CD14-positive monocyte (primary cell): ENCODE measurements at places on chromosomes 16 and 17.

DNA sequence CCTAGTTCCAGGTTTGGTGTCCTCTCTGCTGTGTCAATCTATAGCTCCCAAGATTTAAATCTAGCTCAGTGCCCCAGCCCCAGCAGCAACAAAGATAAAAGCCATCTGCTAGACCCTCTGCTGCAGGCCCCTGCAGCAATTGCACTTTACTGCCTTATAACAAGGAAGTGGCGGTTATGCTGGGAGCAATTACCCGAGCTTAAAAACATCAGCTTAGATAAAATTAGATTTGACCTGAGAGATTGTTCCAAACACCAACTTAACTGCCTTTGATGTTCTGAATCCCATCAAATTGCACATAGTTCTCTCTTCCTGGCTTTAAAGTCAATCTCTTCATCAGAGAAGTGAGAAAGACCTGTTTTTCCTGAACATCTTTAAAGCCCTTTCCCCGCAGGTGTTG lies 62.4 kb upstream of the SHISA6 start:
- DNase-seq, result no peak

GRCh38 chr16:70697594-70698170 lies 11.8 kb upstream of the MTSS2 start:
- no peak for DNase-seq

GRCh38 chr17:2022647-2023240 lies 2.4 kb downstream of the RTN4RL1 start:
- DNase-seq, result no peak

DNA sequence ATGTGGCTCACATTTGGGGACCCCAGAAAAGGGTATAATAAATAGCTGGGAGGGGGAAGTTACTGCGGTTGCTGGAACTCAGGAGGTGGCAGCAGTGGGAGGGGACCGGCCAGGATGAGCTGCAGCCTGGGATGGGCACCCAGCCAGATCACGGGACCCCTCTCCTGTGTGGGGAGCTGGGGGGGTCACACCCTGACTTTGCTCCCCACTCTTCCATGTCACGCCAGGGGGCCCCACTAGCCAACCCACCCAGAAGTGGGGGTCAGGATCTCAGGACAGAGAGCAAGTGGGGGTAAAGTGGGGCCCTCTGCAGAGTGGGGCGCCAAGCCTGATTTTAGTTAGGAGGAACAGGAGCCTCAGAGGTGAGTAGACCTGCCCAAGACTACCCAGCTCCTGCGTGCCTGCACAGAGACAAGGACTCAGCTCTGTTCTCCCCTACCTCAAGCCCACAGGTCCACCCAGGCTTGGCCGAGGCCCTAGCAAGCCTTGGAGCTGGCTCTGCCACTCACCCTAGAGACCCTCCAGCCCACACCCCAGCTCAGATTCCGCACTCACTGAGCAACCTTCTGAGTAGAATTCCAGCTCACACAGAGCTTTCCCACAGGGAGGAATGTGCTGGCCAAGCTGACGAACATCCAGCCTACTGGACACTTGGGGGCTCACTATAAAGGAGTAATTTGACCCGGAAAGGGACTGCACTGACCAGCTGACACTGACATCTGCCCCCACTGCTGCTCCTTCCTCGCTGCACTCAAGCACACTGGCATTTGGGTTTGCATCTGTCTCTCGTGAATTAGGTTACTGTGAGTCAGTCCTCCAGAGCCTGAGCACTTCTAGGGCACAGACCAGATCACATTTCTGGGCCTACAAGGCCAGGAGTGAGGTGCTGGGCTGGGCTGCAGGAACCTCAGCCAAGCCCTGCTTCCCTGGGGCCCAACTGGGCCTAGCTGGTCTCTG lies 310.1 kb downstream of the C16orf95 start:
- DNase-seq, result no peak

GRCh38 chr17:66799849-66800537 lies 34.9 kb upstream of the CACNG5 start:
- DNase-seq, result peak; percentile 7

DNA sequence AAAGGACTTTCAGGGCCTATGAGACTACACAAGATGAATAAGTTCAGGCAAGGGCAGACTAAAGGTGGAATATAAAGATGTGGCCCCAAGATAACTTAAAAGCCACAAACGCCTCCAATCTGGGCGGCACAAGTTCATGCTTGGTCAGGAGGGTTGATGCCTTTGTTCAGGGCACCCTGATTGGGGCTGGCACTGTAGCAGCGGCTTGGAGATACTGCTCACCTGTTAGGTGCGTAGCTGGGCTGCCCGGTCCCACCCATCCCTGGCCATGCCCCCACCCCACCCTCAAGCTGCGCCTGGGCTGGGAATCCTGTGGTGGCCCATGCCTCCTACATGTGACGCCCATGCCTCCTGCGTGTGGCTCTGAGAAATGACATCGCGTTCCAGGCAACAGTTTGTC lies 12.5 kb upstream of the SLC13A2 start:
- DNase-seq, result no peak

GRCh38 chr16:68770671-68771070 lies 33.6 kb downstream of the CDH1 start:
- no peak for DNase-seq

GRCh38 chr17:74831444-74832146 lies 28.1 kb downstream of the GRIN2C start:
- no peak for DNase-seq

DNA sequence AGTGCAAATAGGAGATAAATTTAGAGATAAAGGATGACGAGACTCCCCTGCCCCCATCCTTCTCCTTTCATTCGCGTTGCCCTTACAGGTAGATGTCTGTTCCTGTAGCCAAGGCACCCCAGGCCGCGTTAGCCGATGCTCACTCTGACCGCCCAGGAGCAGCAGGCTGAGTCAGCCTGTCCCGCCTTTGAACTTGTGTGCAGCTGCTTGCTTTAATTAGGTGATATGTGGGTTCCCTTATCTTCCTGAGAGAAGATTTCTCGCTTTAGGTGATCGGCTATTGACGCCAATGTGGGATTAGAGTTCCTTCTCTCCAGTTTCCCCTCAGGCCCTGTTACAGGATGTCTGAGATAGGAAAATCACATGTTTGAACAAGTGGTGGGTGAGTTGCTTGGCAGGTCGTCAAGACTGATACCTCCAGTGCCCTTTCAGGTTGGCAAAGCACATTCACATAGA lies 119.5 kb downstream of the MSI2 start:
- no peak for DNase-seq

- no peak for DNase-seq
These were observed 176.8 kb downstream of the ZNF423 start for GRCh38 chr16:49679095-49679494.

DNA sequence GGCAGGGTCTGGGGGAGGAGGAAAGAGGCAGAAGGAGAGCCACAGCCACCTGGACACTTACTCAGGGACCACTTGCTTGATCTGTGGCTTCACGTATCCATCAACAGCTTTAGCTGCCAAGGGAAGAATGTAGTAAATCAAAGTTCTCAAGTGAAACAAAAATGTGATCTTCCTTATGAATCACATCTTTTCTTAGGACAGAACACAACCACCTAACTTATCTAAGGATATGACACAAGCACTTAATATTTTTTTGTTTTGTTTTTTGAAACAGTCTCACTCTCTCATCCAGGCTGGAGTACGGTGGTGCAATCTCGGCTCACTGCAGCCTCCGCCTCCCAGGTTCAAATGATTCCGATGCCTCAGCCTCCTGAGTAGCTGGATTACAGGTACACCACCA lies 8.4 kb upstream of the GHDC start:
- no peak for DNase-seq
